ENCODE measurements at places on chromosomes 2 and 18.
A peak's percentile ranks its signal among the peaks of the same experiment; 100 is the strongest.

DNA sequence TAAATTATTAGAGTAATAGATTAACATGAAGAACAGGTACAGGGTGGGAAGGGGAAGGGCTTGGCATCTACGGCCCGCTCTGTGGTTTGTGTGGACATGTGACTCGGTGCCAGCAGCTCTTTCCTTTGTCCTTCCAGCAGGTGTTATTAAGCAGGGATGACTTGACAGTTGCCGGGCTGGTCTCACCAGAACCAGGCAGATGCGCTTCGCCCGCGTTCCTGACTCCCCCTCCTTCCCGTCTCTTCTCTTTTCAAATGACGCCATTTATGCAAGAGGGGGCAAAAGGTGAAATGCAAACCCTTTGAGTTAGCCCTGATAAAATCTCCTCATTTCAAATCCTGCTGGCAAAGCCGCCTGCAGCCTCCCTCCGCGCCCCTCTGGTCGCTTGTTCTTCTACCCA lies 38.9 kb upstream of the MGAT4A start:
- DNase-seq = no peak

DNA sequence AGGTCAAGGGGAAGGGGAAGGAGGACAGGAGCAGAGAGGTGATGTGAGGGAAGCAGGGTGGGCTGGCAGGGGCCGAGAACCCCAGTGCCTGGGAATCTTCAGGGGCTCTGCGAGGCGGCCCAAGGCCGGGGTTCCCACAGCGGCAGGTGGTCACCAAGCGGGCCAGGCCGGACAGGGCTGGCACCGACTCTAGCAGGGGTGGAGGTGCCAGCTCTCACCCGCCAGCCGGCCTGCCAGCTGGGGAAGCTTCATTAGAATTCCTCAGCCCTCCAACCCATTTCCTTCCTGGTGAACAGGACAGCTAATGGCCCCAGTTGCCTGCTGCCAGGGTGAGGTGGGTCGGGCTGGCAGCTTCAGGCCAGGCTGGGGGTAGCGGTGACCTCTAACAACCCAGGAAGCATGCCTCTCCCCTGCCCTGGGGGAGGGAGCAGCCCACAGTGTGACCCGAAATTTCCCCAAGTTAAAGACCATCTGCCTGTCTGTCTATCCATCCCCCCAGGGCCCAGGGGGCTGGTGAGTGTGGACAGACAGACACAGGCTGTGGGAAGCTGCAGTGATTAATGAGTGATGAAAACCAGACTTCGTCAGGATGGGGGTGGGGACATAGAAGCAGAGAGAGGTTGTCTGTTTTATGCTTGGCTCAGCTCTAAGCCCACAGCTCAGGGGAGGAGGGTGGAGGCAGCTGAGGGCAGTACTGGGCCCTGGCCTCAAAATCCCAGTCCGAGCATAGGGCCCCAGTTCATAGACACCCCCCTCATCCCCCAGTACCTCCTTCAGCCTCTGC lies 144.1 kb downstream of the ZFP36L2 start:
- peak; percentile 92 for DNase-seq

DNA sequence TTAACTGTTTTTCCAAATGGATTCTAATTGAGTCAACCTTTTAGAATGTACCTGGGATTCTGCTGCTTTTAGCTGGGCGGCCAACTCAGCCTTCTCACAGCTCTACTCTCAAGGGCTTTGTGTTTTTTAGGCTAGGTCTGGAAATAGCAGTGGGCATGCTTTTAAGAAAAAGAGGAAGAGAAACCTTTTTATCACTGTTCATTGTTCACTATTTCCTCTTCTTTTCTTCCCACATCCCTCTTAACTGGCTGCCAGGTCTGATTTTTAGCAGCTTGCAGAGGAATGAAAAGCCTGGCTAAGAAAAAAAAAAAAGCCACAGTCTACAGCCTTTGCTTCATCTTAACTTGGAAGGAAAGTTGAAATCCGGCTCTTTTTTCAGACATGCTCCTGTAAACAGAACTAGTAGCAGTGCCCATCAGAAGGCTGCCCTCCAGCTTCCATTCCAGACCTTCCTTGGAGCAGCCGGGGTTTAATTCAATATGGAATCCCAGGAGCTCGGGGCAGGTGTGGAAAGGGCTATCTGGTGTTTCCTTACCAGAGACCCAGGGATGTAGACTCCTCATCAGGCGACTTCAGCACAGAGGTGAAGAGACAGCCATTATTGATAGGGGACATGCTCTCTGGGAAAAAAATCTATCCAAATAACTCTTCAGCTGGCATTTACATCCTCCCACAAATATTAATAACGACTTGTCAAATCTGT lies 230.7 kb downstream of the MYO3B start:
- DNase-seq = no peak

GRCh38 chr2:74851191-74851566 lies 17.3 kb downstream of the HK2 start:
- no peak for DNase-seq

- no peak for DNase-seq
Measured at GRCh38 chr2:213002383-213002782, 149.0 kb downstream of the IKZF2 start.

- DNase-seq = no peak
Measured at GRCh38 chr2:219698748-219699439, 71.5 kb downstream of the SLC4A3 start.

- DNase-seq = no peak
Measured at GRCh38 chr2:196170606-196171247, 651 bp downstream of the STK17B start.

GRCh38 chr2:104434318-104434792 lies 419.6 kb upstream of the POU3F3 start:
- no peak for DNase-seq

DNA sequence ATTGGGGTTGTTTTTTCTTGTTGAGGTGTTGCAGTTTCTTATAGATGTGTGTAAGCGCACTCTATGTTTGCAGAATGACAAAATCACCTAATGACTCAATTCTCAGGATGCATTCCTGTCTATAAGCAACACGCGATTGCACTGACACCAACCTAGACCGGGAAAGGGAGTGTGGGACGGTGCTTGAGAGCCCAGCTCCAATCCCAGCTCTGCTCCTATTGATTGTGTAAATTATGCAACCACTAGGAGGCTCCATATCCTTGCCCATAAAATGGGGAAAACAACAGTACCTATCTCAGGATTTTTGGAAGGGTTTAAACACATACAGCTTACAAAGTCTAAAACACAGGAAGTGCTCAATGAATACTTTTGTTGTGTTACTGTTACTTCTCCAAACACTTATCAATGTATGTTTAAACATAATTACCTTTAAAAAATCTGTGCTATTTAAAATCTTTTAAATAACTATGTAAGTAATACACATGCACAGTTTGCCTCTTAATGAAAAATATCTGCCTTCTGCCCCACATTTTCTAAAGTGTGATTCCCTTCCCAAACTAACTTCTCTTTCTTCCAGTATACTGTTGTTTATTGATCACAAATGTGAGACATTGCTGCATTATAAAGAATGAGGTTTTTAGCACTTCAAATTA lies 132.5 kb downstream of the SPHKAP start:
- peak; percentile 17 for DNase-seq

GRCh38 chr2:50345701-50346591 lies 686.0 kb downstream of the NRXN1 start:
- DNase-seq = no peak

All from fibroblast of skin of left quadriceps (primary cell).